B cell (primary cell): ENCODE measurements at places on chromosomes 16 and 17. TPM values are rescaled to one million over a fixed set of nuclear protein-coding genes. Genes with fewer than 3 reads are reported as not detected.

The CRYBA1 gene
- polyA plus RNA-seq: not detected in 2 replicates

GRCh38 chr16:57984443-57985203, 13.7 kb upstream of the CNGB1 start:
- peaks cover 7% of the 10 kb centered on the region for H3K4me1 ChIP-seq
- DNase-seq: peak; percentile 90
- H3K36me3 ChIP-seq: no peaks in the 10 kb centered on the region
- H3K27me3 ChIP-seq: peaks cover 8% of the 10 kb centered on the region

DNA sequence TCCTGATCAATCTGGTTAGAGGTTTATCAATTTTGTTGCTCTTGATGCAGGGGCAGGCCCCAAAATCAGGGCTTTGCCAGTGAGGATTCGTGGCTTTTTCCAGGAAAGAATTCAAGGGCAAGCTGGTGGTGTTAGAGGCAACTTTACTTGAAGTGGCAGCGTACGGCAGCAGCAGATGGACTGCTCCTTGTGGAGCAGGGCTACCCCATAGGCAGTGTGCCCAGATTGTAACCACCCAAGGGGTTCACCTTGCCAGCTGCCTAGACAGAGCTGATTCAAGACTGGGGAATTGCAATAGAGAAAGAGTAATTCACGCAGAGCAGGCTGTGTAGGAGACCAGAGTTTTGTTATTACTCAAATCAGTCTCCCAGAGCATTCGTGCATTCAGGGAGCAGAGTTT, 16.7 kb downstream of the DRC7 start:
- no peak overlapping the region for H3K4me3 ChIP-seq
- H3K27ac ChIP-seq: no peak overlapping the region
- H3K27me3 ChIP-seq: no peaks in the 10 kb centered on the region
- H3K36me3 ChIP-seq: no peaks in the 10 kb centered on the region

DNA sequence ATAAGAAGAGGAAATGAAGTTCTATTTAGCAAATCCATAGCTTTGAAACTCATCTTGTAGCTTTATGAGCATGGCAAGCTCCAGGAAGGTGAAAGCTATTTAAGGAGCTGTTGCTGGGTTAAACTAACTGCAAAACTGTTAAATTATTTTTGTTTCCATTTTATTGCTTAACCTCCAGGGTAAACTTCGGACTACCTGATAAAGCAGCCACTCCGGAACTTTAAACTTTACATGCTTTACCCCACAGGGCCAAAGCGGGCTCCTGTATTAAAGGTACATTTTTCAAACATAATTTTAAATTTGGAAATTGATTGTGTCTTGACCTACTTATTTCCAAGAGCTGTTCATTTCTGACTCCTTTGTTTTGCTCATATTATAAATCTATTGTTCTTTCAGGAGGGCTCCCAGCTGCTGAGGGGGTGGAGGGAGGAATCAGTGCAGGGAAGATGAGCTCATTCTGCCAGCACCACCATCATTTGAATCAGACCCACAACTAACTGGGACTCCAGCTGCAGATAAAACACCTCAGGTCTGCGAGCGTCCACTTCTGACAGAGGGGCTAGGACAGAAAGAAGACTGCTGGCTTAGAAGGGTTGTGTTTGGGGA, 157.9 kb downstream of the IRX3 start:
- no peaks in the 10 kb centered on the region for H3K36me3 ChIP-seq
- no peak overlapping the region for H3K4me3 ChIP-seq
- no peak for DNase-seq

DNA sequence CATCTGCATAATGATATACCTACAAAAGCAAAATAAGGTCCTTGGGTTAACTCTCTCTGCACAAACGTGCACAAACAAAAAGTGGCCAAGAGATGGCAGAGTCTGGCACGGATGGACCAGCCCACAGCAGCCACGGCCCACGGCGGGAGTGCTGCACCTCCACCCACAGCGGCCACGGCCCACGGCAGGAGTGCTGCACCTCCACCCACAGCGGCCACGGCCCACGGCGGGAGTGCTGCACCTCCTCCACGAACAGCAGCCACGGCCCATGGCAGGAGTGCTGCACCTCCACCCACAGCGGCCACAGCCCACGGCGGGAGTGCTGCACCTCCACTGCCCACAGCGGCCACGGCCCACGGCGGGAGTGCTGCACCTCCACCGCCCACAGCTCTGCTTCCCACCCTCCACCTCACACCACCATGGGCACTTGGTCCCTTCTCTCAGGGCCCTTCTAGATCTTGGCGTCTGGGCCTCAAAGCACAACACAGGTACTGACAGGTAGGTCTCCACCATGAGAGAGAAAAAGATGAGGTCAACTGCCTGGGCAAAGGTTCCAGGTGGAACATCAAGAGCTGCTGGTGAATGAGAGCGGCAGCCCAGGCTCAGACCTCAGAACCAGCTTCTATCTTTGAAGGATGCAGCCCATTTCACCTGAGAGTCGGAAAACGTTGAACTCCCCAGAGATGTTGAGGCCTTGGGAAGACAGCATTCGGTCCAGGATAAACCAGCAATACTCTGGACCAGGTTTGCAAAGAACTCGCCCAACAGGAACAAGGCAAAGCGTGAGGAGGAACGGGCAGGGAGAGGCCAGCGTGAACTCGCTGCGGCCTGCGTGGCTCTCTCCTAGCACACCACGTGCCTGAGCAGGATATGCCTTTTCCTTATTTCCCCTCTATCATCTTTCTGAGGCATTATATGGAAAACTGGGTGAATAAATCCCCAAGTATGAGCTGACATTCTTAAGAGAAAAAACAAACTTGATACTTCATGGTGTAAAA, 124.5 kb downstream of the ZNF778 start:
- DNase-seq: no peak
- no peak overlapping the region for H3K27ac ChIP-seq
- peaks cover 8% of the 10 kb centered on the region for H3K4me1 ChIP-seq

The FAM20A gene
- polyA plus RNA-seq: not detected in 2 replicates

DNA sequence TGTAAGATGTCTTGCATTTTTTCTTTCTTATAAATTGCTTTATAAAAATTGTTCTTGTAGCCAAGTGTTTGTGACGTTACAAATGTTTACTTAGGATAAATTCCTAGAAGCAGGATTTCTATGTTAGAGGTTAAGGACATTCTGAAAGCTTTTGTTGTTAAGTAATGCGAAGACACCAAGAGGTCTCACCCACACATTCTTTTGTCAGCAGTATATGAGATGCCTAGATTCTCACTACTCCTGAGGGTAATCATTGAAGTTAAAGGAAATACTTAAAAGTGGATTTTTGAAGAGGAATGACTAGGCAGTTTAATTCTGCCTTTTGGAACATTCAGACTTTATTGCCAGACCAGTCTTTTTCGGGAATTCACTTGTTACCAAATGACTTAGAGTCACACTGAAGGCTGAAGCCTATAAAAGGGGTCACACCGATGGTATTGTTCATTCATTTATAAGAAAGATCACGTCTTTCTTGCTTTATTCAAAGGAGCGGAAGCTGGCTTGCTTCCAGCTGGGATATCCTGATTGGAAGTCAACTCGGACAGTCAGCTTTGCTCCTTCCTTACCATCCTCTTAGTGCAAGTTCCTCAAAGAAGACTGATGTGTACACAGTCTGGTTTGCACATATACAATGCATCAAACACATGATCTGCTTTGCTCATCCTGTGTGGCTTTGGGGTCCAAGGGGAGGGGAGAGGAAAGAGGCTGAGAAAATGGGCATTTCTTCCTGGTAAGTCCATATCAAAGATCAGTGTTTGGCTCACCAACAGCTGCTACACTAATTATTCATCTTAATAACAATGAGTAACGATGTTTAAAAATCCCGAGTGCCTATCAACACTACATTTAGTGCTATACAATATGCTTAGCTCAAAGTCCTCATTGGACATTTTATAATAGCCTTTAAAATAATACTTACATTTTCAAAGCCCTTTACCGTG, 160.0 kb downstream of the MAP2K6 start:
- no peak for DNase-seq
- no peak overlapping the region for H3K27ac ChIP-seq
- H3K27me3 ChIP-seq: no peaks in the 10 kb centered on the region
- H3K4me3 ChIP-seq: no peak overlapping the region

The DHRS11 gene
- 4.3 and 5.2 TPM in 2 replicates for polyA plus RNA-seq

GRCh38 chr16:30075503-30076275, at the start of gene PPP4C:
Gene PPP4C (plus strand): TSS chr16:30075994. CDS start chr16:30076378, 384 bp downstream.
- peaks cover 14% of the 10 kb centered on the region for H3K4me1 ChIP-seq
- peak; percentile 93 for DNase-seq
- peak within 1 kb of the TSS; percentile 98 for H3K4me3 ChIP-seq
- no peaks in the 10 kb centered on the region for H3K27me3 ChIP-seq
- H3K27ac ChIP-seq: peak within 1 kb of the TSS; percentile 90

- H3K4me3 ChIP-seq: no peak overlapping the region
- H3K36me3 ChIP-seq: no peaks in the 10 kb centered on the region
- DNase-seq: no peak
- no peaks in the 10 kb centered on the region for H3K27me3 ChIP-seq
- peak overlapping the region; percentile 78 for H3K27ac ChIP-seq
- H3K4me1 ChIP-seq: peaks cover 79% of the 10 kb centered on the region
Measured at GRCh38 chr16:87806261-87806640, 40.5 kb upstream of the KLHDC4 start.

DNA sequence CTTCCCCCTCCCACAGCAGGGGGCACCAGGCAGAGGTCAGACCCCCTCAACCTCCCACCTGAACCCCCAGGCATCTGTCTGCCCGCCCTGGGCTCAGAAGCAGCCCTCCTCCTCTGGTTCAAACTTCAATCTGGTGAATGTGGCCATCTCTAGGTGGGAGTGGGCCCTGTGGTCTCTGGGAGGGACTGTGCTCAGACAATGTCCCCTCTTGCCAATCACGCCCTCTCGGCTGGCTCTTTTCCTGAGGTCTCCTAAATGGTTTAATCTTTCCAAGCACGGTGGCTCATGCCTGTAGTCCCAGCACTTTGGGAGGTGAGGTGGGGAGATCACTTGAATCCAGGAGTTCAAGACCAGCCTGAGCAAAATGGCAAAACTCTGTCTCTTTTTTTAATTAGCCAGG, 15.2 kb downstream of the LITAF start:
- H3K4me3 ChIP-seq: no peak overlapping the region
- DNase-seq: no peak
- peak overlapping the region; percentile 23 for H3K27ac ChIP-seq

DNA sequence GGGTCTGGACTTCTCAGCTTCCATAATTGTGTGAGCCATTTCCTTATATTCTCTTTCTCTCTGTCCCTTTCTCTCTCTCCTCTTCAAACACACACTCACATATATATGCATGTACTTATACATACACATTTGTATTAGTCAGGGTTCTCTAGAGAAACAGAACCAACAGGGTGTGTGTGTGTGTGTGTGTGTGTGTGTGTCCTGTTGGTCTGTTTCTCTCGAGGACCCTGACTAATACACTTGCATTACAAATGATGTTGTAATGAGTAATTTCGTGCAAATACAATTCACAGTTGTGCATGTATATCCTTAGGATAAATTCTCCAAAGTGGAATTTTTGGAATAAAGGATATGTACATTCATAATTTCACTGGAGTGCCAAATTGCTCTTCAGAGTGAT, 115.3 kb downstream of the NPIPB5 start:
- H3K27me3 ChIP-seq: peaks cover 20% of the 10 kb centered on the region
- H3K4me3 ChIP-seq: no peak overlapping the region
- H3K4me1 ChIP-seq: no peaks in the 10 kb centered on the region
- no peak overlapping the region for H3K27ac ChIP-seq
- H3K36me3 ChIP-seq: no peaks in the 10 kb centered on the region

The MLKL gene
- 19.7 and 21.4 TPM in 2 replicates for polyA plus RNA-seq

DNA sequence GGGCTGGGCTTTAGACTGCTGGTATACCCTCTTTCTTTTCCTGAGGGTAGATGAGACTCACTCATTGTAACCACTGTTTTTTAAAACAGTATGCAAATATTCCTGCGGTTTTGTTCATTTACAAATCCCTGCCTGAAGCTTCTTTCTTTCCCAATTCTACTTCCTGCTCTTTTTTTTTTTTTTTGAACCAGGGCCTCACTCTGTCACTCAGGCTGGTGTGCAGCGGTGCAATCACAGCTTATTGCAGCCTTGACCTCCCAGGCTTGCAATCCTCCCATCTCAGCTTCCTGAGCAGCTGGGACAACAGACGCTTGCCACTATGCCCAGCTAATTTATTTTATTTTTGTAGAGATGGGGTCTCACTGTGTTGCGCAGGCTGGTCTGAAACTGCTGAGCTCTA, 8.0 kb upstream of the SULT1A1 start:
- no peak overlapping the region for H3K27ac ChIP-seq
- peaks cover 3% of the 10 kb centered on the region for H3K4me1 ChIP-seq
- H3K36me3 ChIP-seq: no peaks in the 10 kb centered on the region
- H3K27me3 ChIP-seq: no peaks in the 10 kb centered on the region
- no peak for DNase-seq

The GDPD3 gene
- 10.6 and 11.4 TPM in 2 replicates for polyA plus RNA-seq

The CCDC78 gene
- polyA plus RNA-seq: 15.9 and 34.2 TPM in 2 replicates

DNA sequence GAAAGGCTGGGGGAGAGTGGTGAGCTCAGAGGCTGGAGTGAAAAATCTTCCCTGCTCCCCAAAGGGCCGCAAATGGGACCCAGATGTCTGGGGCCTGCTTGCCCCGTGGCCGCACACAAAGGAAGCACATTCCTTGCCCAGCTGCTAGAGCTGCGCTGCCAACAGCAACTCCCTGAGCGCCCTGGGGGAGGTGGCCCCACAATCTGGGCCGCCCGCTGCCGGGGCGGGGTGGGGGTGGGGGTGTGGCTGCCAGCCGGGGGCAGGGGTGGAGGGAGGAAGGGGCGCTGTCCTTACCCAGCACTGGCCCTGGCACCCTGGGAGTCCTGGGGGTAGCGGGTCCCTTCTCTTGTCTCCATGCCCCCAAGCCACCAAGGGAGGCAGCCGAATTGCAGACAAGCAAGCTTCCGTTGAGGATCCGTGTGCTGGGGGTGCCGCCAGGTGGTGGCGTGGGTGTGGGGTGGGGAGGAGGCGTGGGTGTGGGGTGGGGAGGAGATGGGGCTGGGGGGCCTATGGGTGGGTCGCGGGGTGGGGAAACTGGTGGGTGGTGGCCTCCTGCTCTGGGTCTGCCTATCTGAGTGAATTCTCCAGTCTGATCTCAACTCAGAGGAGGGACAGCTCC, 48.4 kb upstream of the PABPN1L start:
- DNase-seq: no peak
- no peak overlapping the region for H3K4me3 ChIP-seq
- no peaks in the 10 kb centered on the region for H3K36me3 ChIP-seq
- H3K27me3 ChIP-seq: no peaks in the 10 kb centered on the region

DNA sequence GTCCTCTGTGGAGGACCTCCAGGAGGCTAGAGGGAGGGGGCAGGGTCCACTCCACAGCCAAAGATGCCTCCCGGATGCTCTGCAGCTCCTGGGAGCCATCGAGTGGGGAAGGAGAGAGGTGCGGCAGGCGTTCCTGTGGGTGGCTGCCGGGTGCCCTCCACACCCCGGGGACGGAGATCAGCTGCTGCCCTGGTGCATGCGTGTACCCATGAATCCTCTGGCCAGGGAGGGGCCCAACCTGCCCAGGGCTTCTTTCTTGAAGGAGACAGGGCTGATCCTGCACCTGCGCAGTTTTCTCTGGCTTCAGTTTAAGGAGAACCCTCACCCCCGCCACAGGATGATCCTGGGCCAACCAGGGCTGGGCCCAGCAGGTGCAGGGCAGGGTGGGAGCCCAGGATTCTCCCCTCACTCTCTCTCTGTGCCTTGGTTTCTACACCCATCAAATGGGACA, 33.5 kb upstream of the DOC2B start:
- H3K27ac ChIP-seq: no peak overlapping the region
- peaks cover 4% of the 10 kb centered on the region for H3K4me1 ChIP-seq
- no peak for DNase-seq
- no peak overlapping the region for H3K4me3 ChIP-seq
- no peaks in the 10 kb centered on the region for H3K27me3 ChIP-seq

GRCh38 chr16:87459027-87459426, 33.8 kb downstream of the ZCCHC14 start:
- DNase-seq: no peak
- H3K4me3 ChIP-seq: no peak overlapping the region
- peaks cover under 1% of the 10 kb centered on the region for H3K4me1 ChIP-seq
- no peaks in the 10 kb centered on the region for H3K36me3 ChIP-seq
- H3K27me3 ChIP-seq: no peaks in the 10 kb centered on the region

The NUBP1 gene
- 47.3 and 47.7 TPM in 2 replicates for polyA plus RNA-seq
